Mesenteric fat pad (tissue), 1 donor: ENCODE measurements at places on chromosomes 1 and 21.

DNA sequence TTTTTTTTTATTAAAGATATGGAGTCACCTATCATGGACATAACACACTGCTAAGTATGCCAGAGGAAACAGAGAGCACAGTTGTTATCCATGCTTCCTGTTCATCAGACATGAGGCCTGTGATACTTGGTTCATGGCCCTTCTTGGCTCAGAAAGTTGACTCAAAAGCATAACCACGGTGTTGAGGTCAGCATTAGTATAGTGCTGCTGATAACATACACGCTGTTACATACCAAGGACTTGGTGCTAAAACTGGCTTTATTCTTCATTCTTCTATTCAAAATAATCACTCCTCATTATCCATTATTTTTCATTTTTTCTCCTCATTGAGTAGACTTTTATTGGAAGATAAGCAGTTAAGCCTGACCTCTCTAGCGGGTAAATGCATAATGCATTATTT, 464.1 kb downstream of the ADGRL2 start:
- no peak for DNase-seq

GRCh38 chr1:50976111-50976889, 6.3 kb downstream of the CDKN2C start:
- DNase-seq: no peak

- no peak for DNase-seq
These were observed 334.2 kb downstream of the NTNG1 start for GRCh38 chr1:107474877-107475612.

DNA sequence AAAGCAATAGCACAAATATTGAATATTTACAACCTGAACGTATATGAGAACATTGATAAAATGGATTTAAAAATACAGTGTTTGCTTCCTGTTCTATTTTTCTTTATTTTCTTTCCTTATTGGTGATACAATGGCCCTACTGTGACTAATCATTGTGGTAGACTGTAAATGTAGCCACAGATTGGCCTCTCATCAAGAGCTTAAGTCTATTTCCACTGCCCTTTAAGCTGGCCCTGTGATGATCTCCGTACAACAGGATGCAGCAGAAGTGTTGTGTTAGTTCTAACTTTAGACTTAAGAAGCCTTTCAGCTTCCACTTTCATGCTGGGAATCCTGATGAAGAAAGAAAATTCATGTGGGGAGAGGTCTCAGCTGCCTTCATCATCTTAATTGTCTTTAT, 285.6 kb upstream of the B3GALT2 start:
- DNase-seq: no peak

GRCh38 chr1:84711121-84711520, 20.9 kb upstream of the SSX2IP start:
- no peak for DNase-seq

DNA sequence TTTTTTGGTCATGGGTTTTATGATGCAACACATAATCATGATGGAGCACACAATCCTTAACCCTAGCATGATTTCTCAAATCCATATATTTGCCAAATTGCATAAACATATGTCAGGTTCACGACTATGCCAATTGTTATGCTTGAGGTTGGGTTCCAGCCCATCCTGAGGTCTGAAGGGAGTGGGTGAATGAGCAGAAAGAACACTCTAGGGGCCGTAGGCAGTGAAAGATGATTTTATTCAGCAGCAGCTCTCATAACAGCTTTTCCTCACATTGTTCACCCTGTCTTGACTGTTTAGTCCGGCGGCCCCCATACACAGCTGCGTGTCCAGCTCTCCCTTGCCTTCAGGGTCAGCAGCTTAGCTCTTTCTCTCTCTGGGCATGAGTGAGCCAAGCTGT, 627.7 kb downstream of the PLA2G4A start:
- no peak for DNase-seq

- DNase-seq: peak; percentile 81
These were observed 586 bp downstream of the COL24A1 start for GRCh38 chr1:86155807-86156565.

DNA sequence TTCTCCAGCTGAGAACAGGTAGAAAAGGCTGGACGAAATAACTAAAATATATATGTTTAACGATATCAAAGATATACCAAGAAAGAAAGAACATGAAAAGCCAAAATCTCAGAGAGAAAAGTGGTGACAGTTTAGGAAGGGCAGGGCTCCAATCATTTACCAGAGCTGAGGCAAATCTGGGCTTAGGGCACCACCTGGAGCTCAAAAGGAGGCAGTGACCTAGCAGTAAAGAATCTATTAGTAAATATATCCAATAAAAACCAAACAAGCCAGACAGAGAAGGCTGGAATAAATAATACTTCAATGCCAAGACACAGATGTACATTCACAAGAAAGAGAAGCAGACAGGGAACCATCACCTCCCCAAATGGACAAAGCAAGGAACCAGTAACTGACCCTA, 43.5 kb downstream of the CHIA start:
- no peak for DNase-seq

- DNase-seq: no peak
These were observed 65.4 kb downstream of the LUZP1 start for GRCh38 chr1:23103001-23103889.

DNA sequence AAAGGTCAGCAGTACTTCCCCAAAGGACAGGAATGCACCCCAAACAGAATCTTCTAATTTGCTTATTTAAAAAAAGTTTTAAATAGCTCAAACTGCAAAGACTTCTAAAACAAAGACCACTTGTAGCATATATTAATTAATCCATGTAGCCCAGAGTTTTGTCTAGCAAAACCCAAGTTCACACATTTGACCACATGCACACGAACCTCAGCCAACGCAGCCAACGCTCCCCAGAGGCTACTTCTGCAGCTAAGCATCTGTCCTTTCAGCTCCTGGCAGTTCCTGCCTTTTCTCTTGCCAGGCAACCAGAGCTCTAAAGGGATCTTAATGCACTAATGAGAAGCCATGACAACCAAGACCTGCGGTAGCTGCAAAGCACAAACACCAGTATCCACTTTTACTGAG, 89.6 kb downstream of the RERE start:
- no peak for DNase-seq

DNA sequence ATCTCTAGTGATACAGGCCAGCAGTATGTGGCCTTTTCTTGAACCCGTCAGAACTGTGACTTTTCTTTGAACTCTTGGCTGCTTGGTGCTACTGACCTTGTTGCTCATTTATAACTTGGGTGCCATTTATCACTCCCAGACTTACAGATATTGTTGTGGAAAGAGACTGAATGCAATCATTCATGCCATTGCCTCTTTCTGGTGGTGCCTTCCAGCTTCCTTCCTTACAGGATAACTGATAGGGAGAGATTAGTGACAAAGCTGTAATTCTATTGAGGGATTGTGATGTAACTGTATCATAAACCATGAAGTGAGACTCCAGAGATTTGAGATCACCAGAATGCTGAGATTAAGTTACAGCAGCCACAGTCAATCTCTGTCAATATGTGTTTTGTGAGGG, 256.5 kb downstream of the USP25 start:
- no peak for DNase-seq

GRCh38 chr1:55052221-55053142, 13.1 kb downstream of the PCSK9 start:
- DNase-seq: peak; percentile 88

DNA sequence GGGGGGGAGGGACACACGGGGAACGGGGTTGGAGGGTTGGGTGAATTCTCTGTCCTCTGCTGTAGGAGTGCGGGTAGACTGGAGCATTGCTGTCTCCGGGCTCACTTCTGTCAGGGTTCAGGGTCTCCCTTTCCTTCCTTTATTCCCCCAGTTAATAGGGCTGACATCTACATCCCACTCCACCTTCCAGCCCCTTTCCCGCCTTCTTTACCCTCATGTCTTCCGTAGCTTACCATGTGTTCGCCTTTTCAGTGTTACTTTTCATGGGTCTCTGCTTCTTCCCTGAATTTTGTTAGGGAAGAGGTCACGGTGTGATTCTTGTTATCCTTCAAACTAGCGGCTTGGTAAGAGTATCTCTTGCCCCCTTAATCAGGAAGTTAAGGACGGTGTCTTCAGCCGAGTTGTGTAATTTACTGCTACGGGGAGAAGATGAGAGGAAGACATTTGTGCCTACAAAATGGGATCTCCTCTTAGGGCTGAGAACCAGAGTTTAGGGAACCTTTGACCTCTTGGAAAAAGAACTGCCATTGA, 917 bp downstream of the RAP1A start:
- no peak for DNase-seq
